Fibroblast of skin of left quadriceps (primary cell): ENCODE measurements at places on chromosomes 7 and 10.

DNA sequence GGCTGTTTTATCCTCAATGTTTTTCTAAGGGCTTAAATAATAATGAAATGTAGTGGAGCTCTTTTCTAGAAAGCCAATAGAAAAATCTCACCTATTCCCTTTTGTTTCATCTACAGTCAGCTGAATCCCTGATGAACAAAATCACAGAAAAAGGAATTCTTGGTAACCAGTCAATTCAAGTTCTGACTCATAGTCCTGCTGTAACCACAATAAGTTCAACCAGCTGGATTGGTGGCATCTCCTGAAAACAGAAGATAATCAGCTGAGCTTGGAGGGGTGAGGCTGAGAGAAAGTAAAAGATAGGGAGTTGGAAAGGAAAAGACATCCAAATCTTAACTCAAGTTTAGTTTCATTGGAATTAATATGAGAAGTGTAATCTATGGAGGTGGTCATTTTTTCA is 772.1 kb downstream of the CCSER2 start:
- no peak for DNase-seq

DNA sequence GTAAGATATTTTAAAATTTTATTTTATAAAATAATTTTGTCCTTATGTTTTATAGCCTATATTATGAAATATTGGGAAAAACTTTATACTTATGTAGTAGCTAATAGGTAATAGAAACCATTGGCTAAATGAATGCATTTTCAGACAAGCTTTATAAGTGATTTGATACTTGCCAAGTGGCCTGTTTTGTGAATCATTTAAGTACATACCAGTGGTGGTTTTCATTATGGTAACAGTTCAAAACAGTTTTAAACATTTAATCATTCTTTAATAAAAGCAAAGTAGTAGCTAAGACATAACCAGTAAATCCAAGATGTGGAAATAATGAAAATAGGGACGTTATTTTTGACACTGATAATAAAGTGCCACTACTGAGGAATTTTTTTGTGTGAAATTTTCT is 182.2 kb downstream of the PHF14 start:
- peak; percentile 1 for DNase-seq

- no peak for DNase-seq
Measured at GRCh38 chr10:4778761-4779160, 47.2 kb upstream of the AKR1E2 start.

DNA sequence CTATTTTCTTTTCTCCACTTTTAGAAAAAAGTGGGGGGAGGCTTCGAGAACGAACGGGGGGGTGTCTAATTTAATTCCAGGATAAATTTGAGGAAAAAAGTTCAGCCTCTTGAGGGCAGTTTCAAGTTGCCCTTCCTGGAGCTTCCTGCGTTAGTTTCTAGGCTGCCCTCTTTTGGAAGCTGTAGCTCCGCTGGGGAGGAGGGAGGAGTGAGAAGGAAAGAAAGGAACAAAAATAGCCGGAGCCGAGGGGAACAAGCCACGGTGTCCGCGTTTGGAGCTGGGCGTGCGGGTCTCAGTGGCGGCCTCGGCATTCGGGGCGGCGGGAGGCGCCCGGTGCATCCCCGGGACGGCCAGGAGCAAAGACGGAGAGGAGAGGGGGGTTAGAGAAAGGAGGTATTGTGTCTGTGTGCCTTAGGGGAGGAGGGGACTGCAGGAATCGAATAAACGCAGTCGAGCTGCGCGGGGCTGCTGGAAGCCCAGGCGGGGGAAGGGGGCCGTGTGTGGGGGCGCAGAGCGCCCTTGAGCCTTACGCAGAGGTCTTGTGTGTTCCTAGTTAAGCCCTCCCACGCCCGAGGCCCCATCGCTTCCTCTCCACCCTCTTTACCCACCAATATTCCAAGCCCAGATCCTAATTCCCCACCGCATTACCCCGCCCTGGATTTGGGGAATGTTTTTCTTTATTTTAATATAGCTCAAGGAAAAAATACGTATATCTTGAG is 2.0 kb upstream of the TNRC18 start:
- peak; percentile 87 for DNase-seq

DNA sequence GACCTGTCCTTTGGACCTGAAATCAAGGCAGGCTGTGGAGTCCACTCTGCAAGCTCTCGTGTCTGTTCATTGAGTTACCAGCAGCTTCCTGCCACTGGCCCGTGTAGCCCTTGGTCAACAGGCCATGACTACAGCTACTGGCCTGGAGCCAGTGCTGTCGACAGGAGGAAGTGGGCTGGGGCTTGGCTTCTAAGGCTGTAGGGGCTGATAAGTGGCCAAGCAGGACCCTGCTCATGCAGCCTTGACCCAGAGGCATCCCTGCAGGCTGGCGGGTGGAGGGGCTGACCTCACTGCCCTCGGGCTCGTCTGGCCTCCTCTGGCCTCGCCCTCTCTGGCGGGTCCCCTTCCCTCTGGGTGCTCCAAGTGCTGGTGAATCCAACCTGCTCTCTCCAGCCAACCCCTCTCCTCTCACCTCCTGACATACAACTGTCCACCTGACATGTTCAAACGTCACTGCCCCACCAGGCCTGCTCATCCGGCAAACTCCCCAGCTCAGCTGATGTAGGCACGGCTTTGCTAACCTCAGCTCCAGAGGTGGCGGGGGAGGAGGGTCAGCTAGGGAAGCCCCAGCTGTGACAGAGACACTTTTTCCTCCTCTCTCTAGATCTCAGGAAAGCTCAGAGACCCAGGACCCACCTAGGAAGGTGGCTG is 188.6 kb upstream of the LYZL2 start:
- no peak for DNase-seq

DNA sequence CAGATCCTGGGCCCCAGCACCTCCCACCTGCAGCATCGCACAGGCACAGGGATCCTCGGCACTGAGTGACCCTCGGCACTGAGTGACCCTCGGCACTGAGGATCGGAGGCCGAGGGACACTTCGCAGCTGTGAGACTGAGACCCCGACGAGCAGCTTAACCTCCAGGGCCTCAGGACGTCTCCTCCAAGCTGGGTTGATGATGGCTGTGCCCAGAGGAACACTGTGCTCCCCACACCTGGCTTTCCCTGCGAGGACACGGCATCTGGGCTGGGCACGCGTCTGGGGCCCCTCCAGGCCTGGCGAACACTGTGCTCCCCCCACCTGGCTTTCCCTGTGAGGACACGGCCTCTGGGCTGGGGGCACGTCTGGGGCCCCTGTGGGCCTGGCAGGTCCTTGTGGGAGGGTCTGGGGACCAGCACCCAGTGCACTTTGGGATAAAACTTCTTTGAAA is 158.3 kb upstream of the PPP2R2D start:
- DNase-seq, result no peak

DNA sequence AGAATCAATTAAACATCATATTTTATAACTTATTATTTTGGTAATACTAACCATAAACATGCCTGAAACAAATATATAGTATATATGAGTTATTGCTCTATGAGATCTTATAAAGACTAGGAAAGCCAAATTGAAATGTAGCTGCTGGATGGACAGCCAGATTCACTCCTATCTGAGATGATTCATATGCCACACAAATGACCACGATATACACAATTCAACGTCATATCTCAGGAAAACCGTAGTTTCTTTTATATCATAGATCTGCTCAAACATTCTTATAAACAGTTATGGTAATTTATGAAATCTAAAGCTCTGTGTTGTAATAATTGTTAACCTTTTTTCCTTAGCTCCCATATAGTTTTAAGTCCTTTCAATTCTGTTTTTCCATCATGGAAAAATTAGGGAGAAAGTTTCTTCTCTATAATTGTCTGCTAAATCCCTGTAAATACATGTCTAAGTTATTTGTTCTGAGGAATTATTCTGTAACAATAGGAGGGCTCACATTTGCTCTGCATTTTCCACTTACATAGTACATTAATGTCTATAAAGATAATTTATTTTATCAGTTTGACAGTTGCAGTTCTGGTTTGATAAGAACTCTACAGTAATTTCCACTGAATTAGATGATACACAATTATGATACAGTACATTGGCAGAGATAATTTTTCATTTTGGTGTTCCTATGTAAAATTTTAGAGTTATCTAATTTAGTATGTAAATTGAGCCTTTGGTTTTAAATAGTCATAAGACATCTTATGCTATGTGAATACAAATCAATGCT is 42.7 kb downstream of the GNAT3 start:
- no peak for DNase-seq

- DNase-seq, result no peak
Measured at GRCh38 chr10:11163780-11164550, 146.3 kb downstream of the CELF2 start.

GRCh38 chr10:13917791-13918190 is 331.0 kb downstream of the PRPF18 start:
- no peak for DNase-seq

GRCh38 chr10:66378117-66378876 is 547.5 kb upstream of the LRRTM3 start:
- peak; percentile 13 for DNase-seq

DNA sequence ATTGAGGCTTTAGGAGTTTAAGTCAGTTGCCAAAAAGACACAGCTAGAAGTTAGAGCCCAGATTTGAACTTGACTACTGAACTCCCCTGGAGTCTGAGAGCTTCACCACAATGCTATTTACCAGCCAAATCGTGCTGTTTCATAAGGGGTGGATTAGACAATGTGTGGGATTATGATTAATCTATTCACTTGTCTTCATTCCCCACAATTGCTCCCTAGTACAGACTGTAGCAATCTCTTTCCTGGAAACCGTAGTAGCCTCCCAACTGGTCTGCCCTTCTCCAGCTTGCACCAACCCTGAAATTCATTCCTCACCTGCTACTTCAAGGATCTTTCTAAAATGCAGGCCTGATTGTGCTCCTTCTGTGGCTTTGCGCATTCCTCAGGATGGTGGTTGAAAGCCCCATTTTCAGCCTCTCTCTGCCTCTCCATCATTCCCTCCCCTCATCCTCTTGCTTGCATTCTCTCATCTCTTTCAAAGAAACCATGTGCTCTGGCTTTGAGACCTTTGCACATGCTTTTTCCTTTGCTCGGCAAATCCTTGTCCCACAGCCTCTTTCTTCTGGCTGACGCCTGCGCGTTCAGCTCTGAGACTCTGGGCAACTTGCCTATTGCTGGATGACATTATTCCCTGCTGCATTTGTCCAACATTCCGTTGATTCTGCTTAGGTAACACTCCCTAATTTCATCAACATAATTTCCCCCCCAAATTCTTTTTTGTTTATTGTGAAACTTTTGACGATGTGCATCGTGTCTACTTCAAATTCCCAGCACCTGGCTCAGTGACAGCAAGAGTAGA is 145.1 kb downstream of the ADRA2A start:
- no peak for DNase-seq

DNA sequence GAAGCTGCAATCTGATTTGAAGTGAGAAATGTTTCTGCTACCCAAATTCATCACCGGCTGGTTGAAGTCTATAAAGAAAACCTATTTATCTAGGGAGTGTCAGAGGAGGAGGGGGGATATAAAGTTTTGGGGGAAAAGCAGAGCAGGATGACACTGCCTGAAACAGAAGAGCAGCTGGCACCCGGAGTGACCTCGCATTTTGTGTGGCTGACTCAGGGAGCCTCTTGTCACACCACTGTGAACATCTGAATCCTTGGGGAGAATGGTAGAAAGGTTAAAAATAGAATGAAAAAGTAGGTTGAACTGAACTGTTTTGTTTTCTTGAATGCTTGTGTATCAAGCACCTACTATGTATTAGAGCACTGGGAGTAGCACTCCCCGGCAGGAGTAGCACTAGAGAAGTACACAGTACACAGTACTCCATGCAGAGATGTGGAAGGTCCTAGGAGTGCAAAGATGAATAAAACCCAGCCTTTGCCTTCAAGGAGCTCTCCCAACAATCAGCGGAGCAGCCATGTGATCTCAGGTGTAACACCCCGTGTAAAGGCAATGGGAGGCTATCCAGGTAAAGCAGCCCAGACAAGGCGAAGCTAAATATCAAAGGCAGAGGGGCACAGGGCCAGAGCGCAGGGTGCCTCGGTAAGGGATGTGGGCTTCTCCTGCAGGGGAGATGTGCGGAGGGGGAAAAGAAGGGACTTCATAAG is 13.5 kb downstream of the CRTAC1 start:
- no peak for DNase-seq

DNA sequence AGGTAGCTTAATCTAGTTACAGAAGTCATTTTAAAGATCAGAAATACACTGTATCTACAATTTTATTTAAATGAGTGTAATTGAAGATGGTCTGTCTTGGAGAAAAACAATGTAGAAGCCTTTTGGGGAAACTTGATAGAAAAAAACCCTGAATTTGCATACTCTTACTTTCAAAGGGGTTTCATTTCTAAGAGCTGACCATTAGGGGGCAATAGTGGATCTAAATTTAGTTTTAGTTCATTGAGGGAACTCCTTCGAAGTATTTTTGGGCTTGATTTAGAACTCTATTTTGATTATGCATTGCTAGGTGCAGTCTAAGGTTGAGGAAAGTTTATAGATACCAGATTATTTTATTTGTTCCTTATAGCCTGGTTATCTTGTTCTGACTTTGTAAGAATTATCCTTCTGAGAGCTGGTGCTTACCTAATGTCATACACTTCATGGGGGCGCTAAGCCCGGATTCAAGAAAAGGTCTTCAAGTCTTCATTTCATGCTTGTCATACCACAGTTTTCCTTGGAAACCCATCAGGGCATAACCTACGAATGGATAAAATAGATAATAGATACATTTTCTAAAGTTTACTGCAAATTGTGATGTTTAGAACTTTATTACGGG is 69.1 kb upstream of the MXI1 start:
- peak; percentile 40 for DNase-seq

- no peak for DNase-seq
Measured at GRCh38 chr7:46459942-46460341, 538.9 kb upstream of the IGFBP3 start.

DNA sequence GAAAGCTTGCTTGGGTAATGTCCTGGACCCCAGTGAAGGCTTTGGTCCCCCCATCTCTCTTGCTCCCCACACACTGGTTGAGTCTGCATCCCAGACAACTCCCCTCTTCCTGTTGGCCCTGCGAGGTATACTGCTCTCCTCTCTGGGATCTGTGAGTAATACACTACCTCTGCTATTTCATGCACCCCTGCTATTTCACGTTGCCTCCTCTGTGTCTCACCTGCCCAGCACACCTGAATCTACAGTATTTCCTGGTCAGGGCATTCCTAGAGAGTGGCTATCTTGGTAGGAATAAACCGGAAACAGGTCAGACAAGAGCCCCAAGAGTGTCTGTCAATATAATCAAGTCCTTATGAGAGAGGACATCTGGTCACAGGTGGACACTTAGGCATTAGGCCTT is 114.3 kb upstream of the ODAD2 start:
- no peak for DNase-seq

DNA sequence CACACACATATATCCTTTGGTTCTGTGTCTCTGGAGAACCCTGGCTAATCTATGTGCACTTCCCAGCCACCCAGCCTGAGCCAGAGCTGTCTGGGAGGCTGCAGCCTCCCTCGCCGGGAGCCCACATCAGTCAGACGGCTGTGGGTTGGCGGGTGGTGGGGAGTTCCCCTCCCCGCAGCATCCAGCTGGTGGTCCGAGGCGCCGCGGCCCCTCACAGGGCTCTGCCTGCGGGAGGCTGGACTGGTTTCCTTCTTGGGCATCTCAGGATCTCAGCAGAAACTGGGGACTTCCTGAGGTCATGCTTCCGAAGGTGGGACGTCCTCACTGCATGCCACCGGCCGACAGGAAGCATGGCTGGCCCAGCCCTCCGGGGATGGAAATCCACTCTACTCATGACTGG is 22.0 kb upstream of the PSMG3 start:
- no peak for DNase-seq

- DNase-seq, result no peak
Measured at GRCh38 chr10:66746246-66746645, 179.6 kb upstream of the LRRTM3 start.
